ENCODE measurements at places on chromosomes 7 and 10.

DNA sequence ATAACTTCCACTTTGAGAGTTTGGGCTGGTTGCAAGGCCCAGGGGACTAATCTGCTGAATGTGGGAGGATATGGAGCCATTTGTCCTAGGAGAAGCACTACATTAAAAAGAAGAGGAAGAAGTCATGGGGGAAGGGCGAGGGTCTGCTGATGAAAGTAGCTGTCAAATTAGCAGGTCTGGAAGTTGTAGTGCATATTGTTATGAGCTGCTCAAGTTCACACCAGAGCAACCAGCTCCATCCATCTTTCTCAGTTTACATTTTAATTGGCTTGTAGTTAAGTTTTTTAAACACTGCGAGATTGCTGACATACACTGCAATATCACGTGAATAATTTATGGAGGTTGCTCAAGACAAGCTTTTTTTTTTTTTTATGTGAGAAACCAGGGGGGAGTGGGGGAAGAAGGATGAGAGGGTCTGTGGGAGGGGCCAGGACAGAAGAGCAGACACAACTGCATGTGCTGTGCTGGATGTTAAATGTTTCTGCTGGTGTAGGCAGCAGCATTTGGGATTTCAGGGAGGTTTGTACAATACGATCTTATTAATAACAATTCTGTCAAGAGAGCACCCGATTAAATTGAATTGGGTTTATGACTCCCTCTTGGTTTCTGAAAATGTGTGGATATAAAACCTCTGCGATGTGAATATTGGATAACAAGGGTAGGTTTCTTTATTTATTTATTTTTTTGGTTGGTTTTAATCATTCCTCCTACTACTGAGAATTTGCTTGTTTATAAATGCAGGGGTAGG is 759.0 kb upstream of the GALNT17 start:
- DNase-seq, result no peak

DNA sequence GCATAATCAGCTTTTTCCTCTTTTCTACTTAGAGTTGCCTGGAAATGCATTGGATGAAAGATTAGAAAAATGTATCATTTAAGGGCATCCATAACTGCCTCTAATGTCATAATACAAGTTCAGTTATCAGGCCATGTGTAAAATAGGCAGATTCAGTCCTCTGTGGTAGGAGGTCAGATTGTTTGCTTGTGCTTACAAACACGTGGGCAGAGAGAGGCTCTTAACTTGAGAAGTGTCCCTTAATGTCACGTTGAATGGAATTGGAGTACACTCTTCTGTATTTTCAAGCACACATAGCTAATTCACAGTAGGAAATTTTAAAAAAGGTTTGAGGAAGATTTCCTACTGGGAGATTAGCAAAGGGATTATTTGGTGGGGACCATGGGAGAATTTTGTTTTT is 359.8 kb upstream of the MTPN start:
- DNase-seq, result no peak

GRCh38 chr7:29412912-29413311 is 150.7 kb upstream of the PRR15 start:
- no peak for DNase-seq

DNA sequence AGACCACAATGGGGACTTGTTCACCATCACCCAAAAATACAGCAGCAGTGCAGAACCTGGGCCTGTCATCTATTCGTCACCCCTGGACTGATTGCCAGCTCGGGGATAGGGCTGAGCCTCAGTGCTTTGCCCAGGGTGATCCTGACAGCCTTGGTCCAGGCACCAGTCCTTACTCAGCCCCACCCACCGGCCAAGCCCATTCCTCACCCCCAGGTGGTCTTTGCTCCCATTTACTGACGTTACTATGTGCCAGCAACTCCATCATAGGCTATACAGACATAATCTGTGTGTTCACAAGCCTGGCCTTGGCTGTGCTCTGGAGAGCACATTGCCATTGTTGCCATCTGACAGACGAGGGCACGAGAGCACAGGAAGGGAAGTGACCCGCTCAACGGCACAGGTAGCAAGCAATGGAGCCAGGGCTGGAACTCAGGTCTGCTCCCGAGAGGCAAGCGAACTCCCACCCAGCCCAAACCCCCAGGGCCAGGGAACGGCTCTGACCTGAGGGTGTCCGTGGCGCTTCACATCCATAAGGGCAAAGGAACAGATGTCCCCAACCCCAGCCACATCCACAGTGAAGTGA is 6.8 kb downstream of the ATG9B start:
- no peak for DNase-seq

GRCh38 chr10:62238880-62239279 is 29.8 kb downstream of the RTKN2 start:
- no peak for DNase-seq

DNA sequence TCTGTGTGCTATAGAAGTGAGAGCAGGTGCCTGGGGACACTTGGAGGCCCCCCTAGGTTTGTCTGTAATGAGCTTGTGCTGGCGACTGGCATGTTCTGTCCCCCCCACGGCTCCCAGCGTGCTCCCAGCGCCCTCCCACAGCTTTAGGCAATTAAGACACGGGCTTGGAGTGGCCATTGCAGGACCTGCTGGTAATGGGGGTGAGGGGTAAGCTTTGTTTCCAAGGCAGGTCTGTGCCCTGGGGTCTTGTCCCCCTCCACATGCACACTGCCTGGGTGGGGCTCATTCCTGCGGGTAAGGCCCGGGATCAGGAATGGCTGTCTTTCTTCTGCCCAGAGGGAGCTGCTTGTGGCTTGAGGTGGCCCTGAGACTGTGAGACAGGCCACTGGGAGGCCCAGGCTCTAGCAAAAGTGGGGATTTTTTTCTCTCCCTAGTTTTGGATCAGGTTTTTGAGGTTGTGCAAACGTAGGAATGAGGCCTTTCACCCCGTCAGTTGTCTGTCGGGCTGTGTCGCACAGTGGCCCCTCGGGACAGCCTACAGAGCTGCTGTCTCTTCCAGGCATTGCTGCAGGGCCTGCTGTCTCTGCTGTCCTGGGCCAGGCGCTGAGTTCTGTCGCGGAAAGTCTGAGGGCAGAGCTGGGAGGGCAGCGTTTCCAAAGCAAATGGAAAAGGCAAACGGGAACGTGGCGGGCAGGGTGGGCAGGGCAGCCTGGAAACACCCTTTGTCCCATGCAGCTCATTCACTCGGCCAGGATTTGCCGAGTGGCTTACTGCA is 107.4 kb downstream of the LHPP start:
- no peak for DNase-seq

DNA sequence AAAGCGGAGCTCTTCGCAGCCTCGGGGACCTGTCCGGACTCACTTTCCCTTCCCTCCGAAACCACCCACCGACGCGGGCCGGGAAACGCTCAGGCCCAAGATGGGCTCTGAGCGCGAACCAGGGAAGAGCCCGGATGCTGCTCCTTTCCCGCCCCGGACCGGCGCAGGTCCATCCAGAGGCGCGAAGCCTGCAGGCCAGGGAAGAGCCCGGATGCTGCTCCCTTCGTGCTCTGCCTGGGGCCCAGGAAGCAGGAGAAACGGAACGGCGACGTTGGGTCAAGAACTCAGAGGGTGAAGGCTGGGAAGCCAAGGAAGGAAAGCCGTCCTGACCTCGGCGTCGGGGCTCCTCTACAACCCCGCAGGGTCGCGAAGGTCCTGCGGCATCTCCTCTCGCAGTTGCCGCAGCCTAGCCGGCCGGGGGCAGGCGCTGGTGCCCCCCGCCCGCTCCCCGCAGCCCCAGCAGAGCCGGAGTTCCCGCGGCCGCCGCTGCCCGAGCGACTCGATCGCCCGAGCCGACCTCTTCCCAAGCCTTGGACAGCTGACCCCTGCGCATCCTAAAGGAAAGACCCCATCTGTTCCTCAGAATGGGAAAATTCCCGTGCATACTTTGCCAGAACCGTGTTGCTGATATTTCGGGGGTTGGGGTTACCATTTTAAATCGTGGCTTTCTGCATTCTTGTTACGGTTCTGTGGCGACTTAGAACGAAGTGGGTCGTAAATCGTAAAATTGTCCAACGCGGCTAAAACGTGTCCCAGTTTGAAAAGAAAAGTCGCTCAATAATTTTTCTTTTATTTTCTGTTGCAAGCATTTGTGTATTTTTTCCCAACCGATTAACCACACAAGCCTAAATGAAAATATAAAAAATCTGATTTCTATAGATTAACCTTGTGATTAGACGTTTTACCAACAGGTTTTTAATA is 7.5 kb downstream of the HOXA1 start:
- no peak for DNase-seq

DNA sequence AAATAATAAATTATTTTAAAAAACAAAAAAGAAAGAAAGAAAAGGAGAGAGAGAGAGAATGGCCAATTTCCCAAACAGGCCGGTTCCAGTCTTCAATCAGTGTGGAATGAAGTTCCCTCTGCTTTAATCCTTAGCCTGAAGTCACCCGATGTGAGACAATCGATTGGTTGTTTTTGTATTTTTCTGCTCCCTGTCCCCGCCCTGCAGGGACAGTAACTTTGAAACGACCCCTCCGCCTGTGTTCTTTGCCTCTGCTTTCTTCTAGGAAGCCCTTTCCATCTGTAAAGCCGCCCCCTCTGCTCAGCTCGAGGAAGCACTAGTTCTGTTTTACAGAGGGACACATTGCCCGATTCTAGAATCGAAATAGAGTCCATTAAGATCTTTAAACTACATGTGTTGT is 33.4 kb downstream of the FOXL3 start:
- DNase-seq, result no peak

DNA sequence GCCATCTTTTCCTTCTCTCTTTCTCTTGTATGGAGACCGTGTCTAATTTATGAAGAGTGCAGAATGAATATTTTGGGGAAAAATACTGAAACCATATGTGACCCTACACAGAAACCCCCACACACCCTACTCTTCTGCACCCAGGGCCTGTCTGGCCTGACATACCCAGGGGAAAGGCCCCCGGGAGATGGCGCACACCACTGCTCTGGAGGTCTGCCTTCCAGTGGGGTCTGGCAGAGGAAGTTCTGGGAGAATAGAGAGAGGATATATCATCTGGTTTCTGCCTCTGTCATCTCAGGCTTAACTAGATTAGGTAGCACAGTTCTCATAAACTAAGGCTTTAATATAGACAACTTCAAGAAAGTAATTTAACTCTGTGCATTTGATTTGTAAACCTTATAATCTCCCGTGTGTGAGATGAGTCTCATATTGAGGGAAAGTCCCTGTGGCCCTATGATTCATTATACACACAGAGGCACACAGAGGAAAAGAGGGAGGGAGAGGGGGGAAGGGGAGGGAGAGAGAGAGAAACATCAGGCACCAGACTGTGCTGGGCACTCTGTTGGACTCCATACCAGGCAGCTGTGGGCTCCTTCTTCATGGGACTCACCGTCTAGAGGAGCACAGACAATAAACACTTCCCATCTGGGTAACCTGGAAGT is 123.3 kb downstream of the AOAH start:
- DNase-seq, result no peak

DNA sequence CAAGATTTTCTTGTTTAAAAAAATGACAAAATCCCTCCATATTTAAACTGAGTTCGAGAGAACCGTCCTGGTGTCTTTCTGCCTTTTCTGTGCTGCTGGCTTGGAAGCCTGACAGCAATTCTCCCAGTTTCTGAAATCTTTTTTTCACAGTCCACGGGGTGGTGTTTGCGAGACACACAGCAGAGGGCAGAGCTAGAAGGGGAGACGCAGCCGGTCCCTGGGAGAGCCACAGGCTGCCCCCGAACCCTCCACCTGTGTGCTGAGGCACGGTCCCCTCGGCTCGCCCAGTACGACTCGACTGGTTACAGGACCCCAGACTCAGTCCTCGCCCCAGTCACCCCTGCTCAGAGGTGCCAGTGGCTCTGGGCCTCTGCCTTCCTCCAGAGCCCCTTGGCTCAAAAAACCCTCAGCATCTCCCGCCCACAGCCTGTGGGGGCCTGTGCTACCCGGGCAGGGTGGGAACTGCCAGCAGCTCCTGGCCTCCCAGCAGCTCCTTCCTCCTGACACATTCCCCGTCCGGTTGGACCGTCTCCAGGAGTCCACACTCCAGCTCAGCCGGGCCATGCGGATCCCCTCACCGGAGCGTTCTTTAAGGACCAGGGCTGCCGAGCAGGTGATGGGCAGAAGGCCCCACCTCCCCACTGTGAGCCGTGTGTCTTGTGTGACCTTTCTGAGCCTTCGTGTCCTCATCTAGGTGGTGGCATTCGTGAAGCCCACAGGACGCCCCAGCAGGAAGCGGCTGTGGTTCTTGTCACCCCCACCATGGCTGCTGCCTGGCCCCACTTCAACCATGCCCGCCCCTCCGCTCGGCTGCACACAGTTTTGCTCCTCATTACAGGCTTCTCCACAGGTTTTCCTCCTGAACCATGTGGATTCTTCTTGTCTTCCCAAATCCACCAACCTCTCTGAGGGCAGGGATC is 52.3 kb upstream of the EN2 start:
- no peak for DNase-seq

GRCh38 chr7:77800158-77800557 is 1.6 kb downstream of the PHTF2 start:
- DNase-seq, result peak; percentile 65

DNA sequence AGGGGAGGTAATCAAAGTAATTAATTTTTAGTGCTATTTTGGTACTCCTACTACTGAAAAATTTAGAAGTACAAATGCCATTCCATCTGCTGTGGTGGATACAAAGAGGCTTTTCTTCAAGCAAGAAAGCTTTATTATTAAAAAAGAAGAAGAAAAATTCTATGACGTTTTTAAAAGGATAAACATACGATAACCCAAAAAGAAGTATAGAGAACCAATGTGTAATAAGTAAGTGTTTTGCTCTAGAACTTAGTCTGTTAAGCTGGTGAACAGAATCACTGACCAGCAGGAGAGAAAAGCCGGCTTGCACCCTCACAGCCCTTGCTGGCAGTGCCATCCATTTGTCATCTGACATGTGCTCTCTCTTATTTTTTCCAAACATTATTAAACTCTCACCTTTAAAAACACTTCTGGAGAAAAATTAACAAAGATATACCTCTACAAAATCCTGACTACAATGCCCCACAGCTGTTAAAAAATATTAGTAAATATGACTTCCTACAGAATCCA is 81.5 kb downstream of the SRPK2 start:
- DNase-seq, result no peak

DNA sequence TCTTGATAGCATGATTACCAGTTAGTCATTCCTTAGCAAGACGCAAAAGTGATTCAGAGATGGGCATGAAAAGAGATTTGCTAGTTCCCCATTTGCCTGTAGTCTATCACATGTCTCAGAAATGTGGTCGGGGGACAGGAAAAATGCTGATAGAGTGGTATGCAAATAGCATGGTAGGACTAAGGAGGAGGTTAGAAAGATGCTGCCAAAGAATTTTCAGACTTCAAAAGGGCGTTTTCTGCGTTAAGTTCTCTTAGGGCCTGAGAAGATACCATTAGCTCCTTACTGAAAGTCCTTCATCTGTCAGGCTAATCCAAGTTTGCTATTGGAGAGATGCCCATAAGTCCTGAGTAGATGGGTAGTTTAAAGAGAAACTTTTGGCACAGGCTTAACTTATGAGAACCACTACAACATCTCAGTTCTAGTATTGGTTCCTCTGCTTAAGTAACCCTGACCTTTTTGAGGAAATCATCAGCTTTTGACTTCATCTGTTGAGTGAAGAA is 2.7 kb downstream of the CALD1 start:
- no peak for DNase-seq

GRCh38 chr10:122034149-122034756 is 45.3 kb downstream of the TACC2 start:
- DNase-seq, result no peak

DNA sequence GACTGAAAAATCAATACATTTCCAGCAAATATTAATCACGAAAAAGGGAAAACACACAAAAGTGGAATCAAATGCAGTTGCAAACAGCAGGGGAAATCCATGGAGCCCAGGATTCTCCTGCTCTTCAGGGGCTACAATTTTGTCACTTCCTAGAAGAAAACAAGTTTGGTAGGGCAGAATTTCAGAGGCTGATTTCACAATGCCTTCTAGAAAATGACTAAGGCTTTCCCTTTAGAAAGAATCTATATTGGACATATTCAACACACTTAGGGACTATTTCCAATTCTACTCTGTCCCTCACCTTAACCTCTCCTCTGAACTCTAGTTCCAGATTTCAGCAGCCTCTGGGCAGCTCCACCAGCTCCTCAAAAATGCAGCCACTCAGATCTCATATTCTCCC is 111.3 kb downstream of the HECTD2 start:
- no peak for DNase-seq
